Fibroblast of lung (primary cell): ENCODE measurements at places on chromosomes 5 and 9.

DNA sequence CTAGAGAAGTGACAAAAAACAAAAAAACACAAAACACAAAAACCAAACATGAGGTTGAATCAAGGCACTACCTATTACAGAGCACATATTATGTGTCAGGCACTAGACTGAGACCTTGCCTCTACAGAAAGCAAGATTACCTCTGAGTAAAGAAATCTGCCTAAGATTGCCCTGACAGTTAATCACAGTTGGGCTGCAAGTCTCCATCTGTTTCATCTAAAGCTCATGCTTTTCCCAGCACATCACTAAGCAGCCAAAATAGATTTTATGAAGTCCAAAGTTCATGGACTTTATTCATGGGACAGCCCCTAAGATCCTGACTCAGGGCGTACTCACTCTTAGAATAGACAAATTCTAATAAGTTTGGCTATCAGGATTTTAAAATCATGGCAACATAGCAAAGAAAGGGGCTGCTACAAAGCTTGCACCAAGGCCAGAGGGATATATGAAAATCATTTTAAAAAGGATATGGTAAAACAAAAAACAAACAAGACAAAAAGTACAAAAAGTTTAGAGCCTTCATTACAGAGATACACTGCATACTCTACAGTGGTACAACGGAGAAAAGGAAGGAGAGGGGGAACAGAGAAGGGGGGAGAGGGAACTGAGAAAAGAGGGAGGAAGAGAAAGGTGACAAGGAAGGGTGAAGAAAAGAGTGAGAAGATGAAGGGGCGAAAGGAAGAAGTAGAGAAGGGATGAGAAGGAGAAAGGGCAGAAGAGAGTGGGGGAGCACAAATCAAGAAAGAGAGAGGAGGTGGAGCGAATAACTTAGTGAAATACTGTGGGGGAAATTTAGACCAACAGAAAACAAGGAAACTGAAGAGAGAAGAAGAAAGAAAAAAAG is 58.2 kb downstream of the RICTOR start:
- peak; percentile 86 for DNase-seq

DNA sequence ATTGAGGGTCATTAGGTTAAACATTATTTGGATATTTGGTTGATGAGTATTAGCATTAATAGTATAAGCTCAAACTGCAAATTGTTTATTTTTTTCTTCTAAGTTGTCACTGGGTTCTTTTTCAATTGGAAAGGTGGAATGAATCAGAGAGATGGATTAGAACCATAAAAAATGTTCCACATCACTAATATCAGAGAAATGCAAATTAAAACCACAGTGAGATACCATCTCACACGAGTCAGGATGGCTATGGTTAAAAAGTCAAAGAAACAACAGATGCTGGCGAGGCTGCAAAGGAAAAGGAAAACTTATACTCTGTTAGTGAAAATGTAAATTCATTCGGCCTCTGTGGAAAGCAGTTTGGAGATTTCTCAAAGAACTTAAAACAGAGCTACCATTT is 122.8 kb downstream of the CCDC192 start:
- peak; percentile 83 for DNase-seq

- DNase-seq = no peak
Measured at GRCh38 chr5:68176253-68176652, 39.3 kb upstream of the PIK3R1 start.

- no peak for DNase-seq
Measured at GRCh38 chr5:76406673-76407072, 3.6 kb downstream of the IQGAP2 start.

- no peak for DNase-seq
Measured at GRCh38 chr9:133752739-133753446, 14.7 kb upstream of the SARDH start.

DNA sequence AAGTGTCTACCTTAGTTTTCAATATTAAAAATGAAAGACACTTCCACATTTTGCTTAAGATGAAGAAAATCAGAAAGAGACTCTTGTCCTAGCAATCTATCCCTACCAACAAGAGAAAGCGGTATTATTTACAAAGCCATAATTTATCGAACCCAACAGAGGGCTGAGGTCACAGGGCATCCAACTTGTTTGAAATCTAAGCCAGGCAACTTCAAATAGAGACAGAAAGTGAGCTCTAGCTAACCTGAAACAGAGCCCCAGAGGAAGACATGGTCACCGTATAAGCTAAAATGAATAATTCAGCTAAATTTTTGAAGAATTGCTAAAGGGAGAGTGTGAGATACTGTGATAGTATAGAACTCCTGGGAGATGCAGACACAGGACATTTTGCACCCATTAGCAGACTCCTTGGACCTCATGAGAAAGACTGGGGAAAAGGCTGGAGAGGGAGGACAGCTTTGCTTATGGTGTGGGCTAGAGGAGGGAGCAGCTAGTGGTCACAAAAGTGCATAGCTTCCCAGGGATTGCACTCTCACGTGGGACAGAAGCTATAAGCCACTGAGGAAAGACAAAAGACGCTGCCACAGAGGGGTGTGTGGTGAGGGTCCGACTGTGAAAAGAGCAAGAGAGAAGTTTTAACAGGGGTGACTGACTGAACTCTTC is 624.2 kb upstream of the GRIN3A start:
- DNase-seq = no peak

DNA sequence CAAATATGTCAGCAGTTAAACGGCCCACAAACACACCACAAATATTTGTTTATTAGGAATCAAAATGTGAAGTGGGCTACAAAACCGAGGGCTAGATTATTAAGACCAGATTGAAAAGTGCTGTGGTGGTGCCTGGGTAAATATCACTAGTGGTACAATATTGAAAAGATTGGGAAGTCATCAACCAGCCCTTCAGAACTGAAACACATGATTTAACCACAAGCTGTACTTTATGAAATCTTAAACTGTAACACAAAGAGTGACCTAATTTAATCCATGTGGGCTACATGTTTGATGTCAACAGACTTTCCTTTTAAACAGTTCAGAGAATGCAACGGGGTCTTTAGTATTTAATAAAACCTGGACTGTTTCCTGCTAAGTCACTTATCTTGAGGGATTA is 182.3 kb downstream of the SPATA31D1 start:
- peak; percentile 48 for DNase-seq

- no peak for DNase-seq
Measured at GRCh38 chr9:128396970-128397613, 23.6 kb upstream of the CERCAM start.

DNA sequence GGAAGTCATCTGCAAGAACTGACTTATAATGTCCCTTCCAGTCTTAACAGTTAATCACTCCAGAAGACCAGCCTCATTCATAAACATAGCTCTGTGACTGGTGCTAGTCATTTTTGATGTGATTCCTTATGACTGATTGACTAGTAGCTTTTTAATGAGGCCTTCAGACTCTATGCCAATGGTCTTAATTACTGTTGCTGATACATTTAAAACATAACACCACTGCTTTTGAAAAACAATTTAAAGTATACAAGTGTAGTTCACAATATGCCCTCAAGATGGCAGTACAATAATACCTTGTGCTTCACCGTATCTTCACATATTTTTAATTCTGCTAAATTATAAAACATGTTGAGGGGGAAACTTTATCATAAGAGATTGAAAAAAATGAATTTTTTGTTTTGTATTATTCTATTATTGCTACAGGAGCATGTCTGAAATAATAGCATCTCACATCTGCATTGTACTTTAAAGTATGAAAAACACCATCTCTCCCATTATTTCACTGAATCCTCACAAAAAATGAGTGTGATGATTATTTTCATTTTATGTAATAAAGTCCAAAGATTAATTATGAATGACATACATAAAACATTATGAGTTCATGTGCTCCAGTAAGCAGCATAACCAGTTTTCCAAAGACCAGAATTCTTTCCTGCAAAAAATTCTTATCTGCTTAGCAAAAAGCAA is 55.2 kb upstream of the SHISAL2B start:
- peak; percentile 12 for DNase-seq

DNA sequence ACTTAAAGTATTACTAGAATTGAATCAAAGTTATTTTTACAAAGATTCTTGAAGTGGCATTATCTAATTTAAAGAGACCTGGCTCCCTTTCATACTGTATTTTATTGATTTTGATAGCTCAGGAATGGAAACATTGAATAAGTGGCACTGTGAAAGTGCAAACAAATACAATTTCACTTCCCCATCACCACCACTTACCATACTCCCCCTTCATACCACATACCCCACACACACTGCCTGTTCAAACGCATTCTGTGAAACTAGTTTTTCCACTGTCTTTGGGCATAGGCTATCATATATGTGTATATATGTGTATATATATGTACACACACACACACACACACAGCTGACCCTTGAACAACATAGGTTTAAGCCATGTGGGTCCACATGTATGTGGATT is 62.1 kb upstream of the ATG10 start:
- no peak for DNase-seq

DNA sequence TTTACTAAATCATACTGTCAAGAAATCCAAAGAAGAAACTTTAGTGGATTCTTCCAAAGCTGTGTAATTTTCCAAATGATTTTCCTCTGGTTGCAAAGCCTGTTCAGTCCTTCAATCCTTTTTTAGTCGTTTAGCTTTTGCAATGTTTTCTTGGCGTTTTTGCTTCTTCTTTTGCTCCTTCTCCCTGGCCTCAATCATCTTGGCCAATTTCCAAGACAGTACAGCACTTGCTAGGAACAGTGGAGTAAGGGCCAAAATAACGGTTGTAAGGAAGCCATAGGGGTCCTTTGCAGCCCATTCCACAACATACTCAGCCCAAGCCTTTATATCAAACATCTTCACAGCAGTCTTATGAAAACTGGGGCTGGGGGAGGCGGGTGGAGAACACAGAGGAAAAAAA is 2.4 kb downstream of the SMIM15 start:
- DNase-seq = peak; percentile 62

- peak; percentile 78 for DNase-seq
Measured at GRCh38 chr5:151659001-151659754, 27.5 kb downstream of the SPARC start.

GRCh38 chr9:88396836-88397577 is 8.8 kb downstream of the SPIN1 start:
- peak; percentile 66 for DNase-seq

- DNase-seq = no peak
Measured at GRCh38 chr5:1930880-1931603, 48.3 kb upstream of the IRX4 start.

DNA sequence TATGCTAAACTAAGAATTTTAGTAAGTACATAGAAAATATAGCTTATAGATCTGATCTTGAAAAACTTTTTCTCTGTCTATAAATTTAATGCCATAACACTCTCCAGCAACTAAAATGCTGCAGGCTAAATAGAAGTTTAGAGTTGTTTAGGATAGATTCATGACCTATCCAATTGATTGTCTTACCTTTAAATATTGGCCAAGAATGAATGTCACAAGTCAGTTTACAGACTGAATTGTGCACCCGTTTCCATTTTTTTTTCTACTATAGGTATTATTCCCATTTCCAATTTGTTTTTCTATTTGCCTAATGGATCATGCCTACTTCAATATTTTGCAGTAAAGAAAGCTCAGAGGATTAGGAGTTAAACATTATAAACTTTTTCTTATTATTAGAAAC is 129.5 kb downstream of the MLLT3 start:
- DNase-seq = no peak

GRCh38 chr5:42495914-42496313 is 72.7 kb downstream of the GHR start:
- peak; percentile 55 for DNase-seq

GRCh38 chr5:125455041-125455440 is 708.6 kb upstream of the ZNF608 start:
- DNase-seq = peak; percentile 55

DNA sequence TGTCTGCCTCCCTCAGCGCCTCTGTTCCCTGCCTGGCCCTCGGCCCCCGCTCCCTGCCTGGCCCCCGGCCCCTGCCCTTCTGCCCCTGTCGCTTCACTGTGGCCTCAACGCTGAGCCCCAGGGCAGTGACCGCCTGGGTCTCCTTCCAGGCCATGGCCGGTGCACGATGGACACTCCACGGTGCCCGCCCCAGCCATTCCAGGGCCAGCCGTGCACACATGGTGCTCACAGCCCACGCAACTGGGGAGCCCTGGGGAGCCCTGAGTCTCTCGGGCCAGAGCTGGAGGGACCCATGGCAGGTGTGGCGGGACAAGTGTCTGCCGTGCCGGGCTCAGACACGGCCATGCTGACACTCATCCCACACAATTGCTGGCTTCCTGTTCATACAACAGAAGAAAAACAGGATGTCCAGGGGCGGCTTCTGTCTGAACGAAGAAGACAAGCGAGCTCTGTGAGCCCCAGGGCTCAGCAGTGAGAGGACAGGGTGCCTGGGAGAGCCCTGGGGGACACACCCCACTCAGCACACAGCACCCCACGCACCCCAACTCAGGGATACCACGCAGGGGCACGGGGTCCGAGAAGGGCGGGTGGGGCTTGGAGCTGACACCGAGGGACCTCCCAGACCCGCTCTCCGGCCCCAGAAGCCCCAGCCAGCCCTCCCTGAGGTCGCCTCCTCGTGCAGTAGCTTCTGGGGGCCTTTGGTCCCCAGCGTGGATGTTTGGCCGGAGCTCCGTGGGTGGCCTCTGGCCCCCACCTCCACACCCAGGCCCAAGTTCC is 35.7 kb downstream of the EXD3 start:
- no peak for DNase-seq

- DNase-seq = no peak
Measured at GRCh38 chr5:106956886-106957285, 713.9 kb downstream of the EFNA5 start.

GRCh38 chr9:116986015-116986414 is 298.9 kb downstream of the TRIM32 start:
- no peak for DNase-seq

DNA sequence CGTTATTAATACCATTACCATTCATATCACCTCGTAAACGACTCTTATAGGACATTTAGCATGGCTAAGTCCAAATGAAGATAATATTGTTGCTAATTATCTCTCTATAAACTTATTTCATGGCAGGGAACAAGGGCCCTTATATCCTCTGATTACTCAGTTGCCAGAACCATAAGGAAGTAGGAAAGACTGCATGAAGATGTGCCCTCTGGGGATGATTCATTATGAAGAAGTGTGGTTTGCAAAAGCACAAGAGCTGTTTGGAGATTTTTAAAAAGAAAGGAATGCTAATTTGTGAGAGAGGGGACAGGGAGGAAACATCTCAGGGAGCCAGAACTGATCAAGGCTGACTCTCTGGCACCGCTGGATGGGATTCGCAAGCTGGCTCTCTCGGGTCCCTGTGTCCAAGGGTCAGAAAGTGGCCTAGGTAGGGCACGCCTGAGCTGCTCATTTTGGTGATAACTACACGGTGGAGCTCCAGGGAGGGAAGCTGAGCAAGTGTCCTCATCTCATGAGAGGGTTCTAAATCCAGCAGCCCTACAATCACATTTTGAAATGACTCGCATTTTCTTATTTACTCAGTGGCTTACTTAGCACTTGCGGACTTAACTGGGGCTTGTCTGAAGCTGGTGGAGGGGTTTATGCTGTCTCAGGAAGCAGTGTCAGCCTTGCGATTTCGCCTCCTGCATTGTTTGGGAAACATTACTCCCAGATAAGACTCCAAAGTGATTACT is 136.8 kb downstream of the C5orf15 start:
- no peak for DNase-seq

- no peak for DNase-seq
Measured at GRCh38 chr5:113179156-113179555, 202.6 kb downstream of the DCP2 start.
